ENCODE measurements at places on chromosomes 2 and 18.

DNA sequence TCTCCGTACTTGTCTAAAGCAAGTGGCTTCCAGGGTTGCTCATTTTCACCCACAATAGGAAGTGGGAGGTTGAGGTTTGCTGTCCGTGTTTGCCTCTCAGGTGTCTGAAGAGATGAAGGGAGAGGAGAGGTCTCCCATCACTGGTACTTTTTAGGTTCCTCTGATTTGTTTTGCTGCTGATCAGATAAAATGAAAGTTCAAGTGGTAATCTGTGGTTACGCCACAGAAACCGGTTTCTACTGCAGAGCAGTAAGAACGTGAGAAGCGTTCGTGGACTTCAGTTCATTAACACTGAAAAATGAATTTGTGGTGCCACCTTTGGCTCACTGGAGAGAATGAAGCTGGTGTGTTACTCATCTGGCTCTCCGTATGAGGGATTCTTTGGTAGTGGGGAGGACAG lies 118.2 kb downstream of the GBX2 start:
- no peak for DNase-seq

GRCh38 chr2:218022131-218022850 lies 19.5 kb upstream of the TNS1 start:
- DNase-seq: no peak

DNA sequence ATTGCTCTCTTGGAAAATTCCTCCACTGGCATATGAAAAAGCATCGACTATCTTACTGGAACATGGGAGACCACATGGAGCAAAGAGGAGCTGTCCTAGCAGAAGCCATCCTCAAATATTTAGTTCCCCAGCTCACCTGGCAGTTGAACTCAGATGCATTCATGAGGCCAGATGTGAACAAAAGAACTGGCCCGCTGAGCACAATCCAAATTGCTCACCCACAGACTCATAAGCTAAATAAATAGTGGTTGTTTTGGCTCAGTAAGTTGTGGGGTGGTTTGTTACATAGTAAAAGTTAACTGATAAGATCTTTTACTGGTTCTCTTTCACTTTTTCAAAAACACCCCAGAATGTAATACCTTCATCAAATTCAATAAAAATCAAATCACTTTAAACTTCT lies 108.6 kb upstream of the CWC22 start:
- DNase-seq: no peak

- no peak for DNase-seq
These were observed 137.1 kb downstream of the LCLAT1 start for GRCh38 chr2:30584116-30584515.

GRCh38 chr18:48218285-48219022 lies 190.7 kb downstream of the ZBTB7C start:
- no peak for DNase-seq

All from NCI-H2171 treated with DMSO at 0.1 percent for 48 hours (cell line).